Uterus (tissue), 4 donors: ENCODE measurements at places on chromosomes 4 and X. TPM values are rescaled to one million over a fixed set of nuclear protein-coding genes. Genes with fewer than 3 reads are reported as not detected.

DNA sequence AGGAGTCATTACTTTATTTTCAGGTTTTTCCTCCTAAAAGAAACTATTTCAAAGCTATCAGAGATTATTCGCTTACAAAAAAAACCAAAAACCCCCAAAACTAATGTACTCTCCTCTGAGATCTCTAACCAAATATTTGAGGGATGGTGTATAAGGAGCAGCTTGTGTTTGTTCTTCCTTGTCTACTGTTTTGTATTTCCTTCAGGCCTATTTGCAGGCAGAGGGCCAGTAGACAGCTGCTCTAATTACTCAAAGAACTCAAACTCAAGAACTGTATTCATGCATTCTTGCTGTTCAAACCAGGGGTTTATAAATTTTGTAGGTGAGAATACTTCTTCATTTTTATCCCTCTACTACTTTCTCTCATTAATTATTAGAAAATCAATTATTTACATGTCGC, 51.3 kb downstream of the SH3RF1 start:
- no peak overlapping the region for H3K27ac ChIP-seq
- H3K4me1 ChIP-seq = no peaks in the 10 kb centered on the region
- no peak overlapping the region for H3K4me3 ChIP-seq
- no peaks in the 10 kb centered on the region for H3K36me3 ChIP-seq

- H3K27me3 ChIP-seq = no peaks in the 10 kb centered on the region
- no peak for DNase-seq
- no peak overlapping the region for H3K27ac ChIP-seq
- no peaks in the 10 kb centered on the region for H3K4me1 ChIP-seq
- H3K36me3 ChIP-seq = no peaks in the 10 kb centered on the region
- no peak overlapping the region for H3K4me3 ChIP-seq
Observed at GRCh38 chr4:162878096-162878495, 288.6 kb downstream of the NAF1 start.

DNA sequence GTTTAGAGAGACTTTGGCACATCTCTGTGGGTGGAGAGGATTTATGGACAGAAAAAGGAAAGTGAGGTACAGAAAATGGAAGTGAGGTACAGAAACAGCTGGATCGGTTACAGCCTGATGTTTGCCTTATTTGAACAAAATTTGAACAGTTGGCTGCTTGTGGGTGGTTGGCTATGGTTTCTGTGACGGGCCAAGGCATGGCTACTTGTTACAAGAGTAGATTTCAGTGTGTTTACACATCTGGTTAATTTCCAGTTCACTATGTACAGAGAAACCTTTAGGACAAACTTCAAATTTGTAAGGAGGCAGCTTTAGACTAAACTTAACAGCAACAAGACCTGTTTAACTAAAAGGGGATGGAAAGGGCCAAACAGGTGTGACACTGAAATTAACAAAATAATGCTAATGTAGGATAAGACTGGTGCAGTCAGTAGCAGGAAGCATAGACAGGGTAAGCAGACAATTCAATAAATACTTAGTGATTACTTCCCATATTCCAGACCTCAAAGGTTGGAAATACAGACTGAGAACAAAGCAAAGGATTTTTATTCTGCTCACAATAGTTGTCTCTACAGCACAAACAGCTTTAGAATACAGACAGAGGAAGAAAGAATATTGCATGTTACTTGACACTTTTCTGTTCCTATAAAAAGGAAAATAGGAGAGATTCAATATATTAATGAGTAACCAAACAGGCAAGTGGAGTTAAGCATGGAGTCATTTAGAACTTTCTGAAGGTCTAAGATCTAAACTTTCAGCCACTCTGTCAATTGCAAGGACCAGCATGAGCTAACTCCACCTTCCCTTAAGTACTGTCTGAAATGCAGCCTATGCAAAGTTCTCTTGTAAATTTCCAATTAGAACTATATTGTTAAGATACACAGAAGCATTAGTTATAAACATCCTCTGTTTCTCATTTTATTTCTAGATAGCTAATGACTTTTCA, 294.4 kb upstream of the FAT4 start:
- H3K4me3 ChIP-seq = no peak overlapping the region
- no peaks in the 10 kb centered on the region for H3K4me1 ChIP-seq
- H3K27ac ChIP-seq = no peak overlapping the region
- DNase-seq = no peak

DNA sequence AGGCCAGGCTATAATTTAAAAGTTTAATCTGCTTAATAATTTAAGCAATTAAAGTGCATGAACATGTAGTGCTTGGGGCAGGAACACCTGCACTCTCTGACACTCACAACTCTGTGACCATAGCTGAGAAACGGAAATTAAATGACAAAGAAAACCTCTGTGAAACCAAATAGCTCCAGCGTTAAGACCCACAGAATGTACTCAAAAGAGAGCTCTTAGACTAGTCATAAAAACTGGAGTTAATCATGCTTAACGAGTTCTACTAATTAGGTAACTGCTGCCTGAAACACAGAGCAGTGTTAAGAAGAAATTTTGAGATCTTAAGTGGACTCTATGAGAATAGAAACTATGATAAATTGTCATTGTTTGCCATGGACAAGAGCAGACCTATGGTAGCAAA, 174.4 kb upstream of the SPIN4 start:
- no peak overlapping the region for H3K4me3 ChIP-seq
- DNase-seq = no peak
- H3K36me3 ChIP-seq = no peaks in the 10 kb centered on the region
- no peaks in the 10 kb centered on the region for H3K4me1 ChIP-seq
- no peak overlapping the region for H3K27ac ChIP-seq
- H3K27me3 ChIP-seq = no peaks in the 10 kb centered on the region

DNA sequence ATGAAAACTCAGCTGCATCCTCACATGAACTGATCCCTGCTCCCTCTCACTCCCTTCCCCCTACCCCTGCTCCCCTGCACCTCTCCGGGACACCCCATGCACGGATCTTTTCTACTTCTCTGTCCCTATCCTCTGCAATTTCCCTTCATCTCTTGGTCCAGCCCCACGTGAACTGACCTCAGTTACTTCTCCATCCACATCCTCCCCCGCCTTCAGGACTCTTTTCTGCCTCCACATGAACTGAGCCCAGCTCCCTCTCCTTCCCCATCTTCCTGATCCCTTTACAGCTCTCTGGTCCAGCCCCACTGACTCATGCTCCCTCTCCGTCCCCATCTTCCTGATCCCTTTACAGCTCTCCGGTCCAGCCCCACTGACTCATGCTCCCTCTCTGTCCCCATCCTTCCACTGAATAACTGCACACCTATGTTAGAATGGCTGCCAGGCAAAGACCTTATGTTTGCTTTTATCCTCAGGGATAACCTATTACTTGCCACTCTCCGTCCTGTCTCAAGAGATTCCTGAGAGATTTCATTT, 5.6 kb downstream of the CETN2 start:
- no peak for DNase-seq
- no peak overlapping the region for H3K27ac ChIP-seq
- no peaks in the 10 kb centered on the region for H3K27me3 ChIP-seq

GRCh38 chr4:156690572-156690971, 281.0 kb downstream of the PDGFC start:
- no peak overlapping the region for H3K4me3 ChIP-seq
- H3K27me3 ChIP-seq = no peaks in the 10 kb centered on the region
- no peaks in the 10 kb centered on the region for H3K4me1 ChIP-seq
- H3K27ac ChIP-seq = no peak overlapping the region
- DNase-seq = no peak

DNA sequence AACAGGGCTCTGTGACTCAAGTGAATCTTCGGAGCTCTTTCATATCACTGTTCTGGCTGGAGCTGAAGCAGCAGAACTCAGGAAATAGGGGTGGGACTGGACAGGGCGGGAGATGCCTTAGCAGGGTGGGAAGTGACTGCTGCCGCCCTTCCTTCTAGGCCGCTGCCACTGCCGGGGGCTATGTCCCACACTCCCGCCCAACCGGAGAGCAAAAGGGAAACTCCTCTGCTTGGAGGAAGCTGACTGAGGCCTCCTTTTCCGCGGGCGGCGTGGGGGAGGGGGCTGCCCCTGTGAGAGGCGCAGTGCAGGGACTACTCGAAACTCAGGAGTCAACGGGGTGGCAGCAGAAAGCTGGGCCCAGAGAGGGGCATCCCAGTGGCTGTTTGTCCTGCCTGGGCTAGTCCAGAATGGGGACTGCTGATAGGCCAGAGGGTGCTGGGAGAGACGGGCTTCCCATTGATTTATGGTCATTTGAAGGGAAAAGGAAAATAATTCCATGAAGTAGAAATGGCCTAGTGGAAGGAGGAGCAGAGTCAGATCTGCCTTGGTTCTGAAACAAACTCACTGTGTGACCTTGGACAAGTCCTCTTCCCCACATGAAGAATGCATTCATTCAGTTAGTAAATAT, 36.9 kb downstream of the STARD8 start:
- no peak overlapping the region for H3K27ac ChIP-seq
- no peaks in the 10 kb centered on the region for H3K27me3 ChIP-seq
- no peaks in the 10 kb centered on the region for H3K36me3 ChIP-seq
- H3K4me1 ChIP-seq = no peaks in the 10 kb centered on the region
- peak; percentile 51 for DNase-seq

The BTC gene
- 2.1 TPM for total RNA-seq

The SUPT20HL1 gene
- total RNA-seq = not detected

The ART3 gene
- 0.55 TPM for total RNA-seq

The MAOA gene
- total RNA-seq = 90.6 TPM

The BEX4 gene
- total RNA-seq = 34.4 TPM
